ENCODE measurements at places on chromosomes 4 and X. TPM values are rescaled to one million over a fixed set of nuclear protein-coding genes. Genes with fewer than 3 reads are reported as not detected.

Gene IRAK1
- 113 TPM for total RNA-seq

Gene CEP44
- total RNA-seq, result 14.3 TPM

DNA sequence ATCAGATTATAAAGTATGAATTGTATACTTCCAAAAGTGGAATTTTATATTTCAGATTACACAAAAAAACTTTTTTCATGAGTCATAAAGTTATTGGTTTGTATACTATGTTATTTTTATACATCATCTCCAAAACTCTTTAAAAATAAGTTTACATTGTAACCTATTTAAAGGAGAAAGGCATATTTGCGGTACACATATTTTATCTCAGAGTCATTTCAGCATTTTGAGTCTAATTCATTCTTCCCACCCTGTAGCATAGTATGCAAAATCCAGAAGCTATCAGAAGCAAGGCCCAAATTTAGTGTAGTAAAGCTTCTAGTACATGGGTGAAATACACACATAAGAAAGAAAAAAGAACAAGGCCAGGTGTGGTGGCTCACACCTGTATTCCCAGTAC lies 80.3 kb downstream of the AWAT2 start:
- no peak for DNase-seq
- H3K36me3 ChIP-seq, result no peaks in the 10 kb centered on the region
- no peaks in the 10 kb centered on the region for H3K4me1 ChIP-seq
- H3K27me3 ChIP-seq, result no peaks in the 10 kb centered on the region
- H3K27ac ChIP-seq, result no peak overlapping the region

- H3K27me3 ChIP-seq, result no peaks in the 10 kb centered on the region
- no peak overlapping the region for H3K27ac ChIP-seq
- H3K4me1 ChIP-seq, result no peaks in the 10 kb centered on the region
- DNase-seq, result no peak
- no peak overlapping the region for H3K4me3 ChIP-seq
These were observed 125.0 kb upstream of the MBNL3 start for GRCh38 chrX:132613801-132614200.

- no peaks in the 10 kb centered on the region for H3K36me3 ChIP-seq
- no peaks in the 10 kb centered on the region for H3K4me1 ChIP-seq
- DNase-seq, result peak; percentile 4
- H3K27me3 ChIP-seq, result no peaks in the 10 kb centered on the region
- H3K4me3 ChIP-seq, result no peak overlapping the region
These were observed 146.3 kb upstream of the ATP6AP2 start for GRCh38 chrX:40434443-40434842.

DNA sequence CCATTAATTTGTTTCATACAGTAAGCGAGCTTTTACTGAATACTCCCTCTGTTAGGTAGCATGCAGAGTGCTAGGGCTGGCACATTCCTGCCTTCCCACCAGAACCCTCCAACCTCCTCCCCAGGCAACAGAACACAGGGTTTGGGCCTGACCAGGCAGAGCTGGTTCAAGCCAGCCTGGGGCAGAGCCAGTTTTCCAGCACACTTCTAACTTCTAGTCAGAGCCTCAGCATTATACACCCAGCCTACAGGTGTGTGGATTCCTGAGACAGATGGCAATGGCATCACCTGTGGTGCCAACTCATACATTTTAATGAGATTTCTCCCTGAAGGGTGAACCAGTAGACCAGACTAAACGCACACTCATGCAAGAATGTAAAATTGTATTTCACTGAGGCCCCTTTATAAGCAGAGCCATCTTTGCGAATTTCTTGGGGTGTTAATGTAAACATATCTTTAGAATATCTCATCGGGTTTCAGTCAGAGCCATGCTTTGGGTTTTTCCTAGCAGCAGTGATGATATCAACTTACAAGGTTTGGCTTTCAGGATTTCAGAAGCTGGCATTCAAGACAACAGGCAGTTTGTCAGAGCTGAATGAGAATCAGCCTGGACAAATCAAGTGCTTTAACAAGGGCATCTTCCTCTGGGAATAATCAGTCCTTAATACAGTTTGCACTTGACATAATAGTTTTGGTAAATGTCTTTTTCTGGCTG lies 92.0 kb downstream of the GATB start:
- H3K4me3 ChIP-seq, result no peak overlapping the region
- H3K36me3 ChIP-seq, result no peaks in the 10 kb centered on the region
- H3K4me1 ChIP-seq, result no peaks in the 10 kb centered on the region
- no peak for DNase-seq
- H3K27ac ChIP-seq, result no peak overlapping the region

GRCh38 chrX:95666056-95666455 lies 1018.6 kb upstream of the DIAPH2 start:
- no peak overlapping the region for H3K27ac ChIP-seq
- no peaks in the 10 kb centered on the region for H3K36me3 ChIP-seq
- H3K27me3 ChIP-seq, result no peaks in the 10 kb centered on the region
- H3K4me1 ChIP-seq, result no peaks in the 10 kb centered on the region

GRCh38 chrX:41066969-41067368 lies 18.3 kb upstream of the USP9X start:
- no peak overlapping the region for H3K27ac ChIP-seq
- H3K4me1 ChIP-seq, result no peaks in the 10 kb centered on the region
- no peaks in the 10 kb centered on the region for H3K27me3 ChIP-seq
- no peak overlapping the region for H3K4me3 ChIP-seq
- DNase-seq, result no peak
- no peaks in the 10 kb centered on the region for H3K36me3 ChIP-seq

DNA sequence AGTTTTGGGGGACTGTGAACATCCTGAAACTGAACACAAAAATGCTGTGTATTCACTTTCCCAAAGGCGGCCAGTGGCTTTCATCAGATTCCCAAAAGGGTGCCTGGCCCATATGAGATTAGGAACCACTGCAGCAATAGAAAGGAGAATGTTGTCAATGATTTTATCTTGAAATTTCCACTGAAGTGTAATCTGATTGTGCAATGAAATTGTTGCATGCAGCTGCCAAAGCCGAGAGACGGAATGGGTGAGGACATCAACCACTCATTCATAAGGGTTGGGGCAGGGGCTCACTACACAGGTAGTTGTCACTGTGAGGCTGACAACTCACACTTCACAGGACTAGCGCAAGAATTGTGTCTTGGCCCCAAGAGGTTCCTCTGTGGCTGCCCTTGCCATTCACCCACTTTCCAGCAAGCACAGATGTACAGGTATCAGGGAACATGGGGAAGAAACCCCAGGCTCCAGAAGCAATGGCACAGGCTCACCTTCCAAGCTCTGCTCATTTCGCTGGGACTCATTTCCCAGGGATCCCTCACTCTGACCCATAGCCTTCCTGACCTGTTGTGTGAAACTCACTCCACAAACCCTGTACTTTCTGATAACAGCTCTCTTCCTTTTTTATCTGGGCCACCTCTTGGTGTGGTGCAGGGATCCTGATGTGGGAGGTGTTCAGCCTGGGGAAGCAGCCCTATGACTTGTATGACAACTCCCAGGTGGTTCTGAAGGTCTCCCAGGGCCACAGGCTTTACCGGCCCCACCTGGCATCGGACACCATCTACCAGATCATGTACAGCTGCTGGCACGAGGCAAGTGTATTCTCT lies 48.8 kb downstream of the BMX start:
- H3K36me3 ChIP-seq, result no peaks in the 10 kb centered on the region
- H3K27ac ChIP-seq, result no peak overlapping the region
- no peaks in the 10 kb centered on the region for H3K4me1 ChIP-seq
- H3K4me3 ChIP-seq, result no peak overlapping the region
- DNase-seq, result no peak
- no peaks in the 10 kb centered on the region for H3K27me3 ChIP-seq

- no peaks in the 10 kb centered on the region for H3K36me3 ChIP-seq
- H3K27ac ChIP-seq, result no peak overlapping the region
- no peaks in the 10 kb centered on the region for H3K27me3 ChIP-seq
- H3K4me3 ChIP-seq, result no peak overlapping the region
- DNase-seq, result no peak
- H3K4me1 ChIP-seq, result no peaks in the 10 kb centered on the region
These were observed 1.7 kb upstream of the ERVMER34-1 start for GRCh38 chr4:52752936-52753335.

Gene IL21
- not detected for total RNA-seq

GRCh38 chr4:48755281-48755680 lies 24.8 kb downstream of the FRYL start:
- no peak overlapping the region for H3K4me3 ChIP-seq
- H3K4me1 ChIP-seq, result peaks cover 5% of the 10 kb centered on the region
- DNase-seq, result no peak

GRCh38 chr4:118969359-118969758 lies 80.7 kb downstream of the SYNPO2 start:
- no peaks in the 10 kb centered on the region for H3K4me1 ChIP-seq
- H3K36me3 ChIP-seq, result no peaks in the 10 kb centered on the region
- peak overlapping the region; percentile 72 for H3K27ac ChIP-seq
- no peaks in the 10 kb centered on the region for H3K27me3 ChIP-seq
- H3K4me3 ChIP-seq, result no peak overlapping the region

GRCh38 chrX:111041018-111041462 lies 55.0 kb upstream of the PAK3 start:
- H3K27ac ChIP-seq, result no peak overlapping the region
- H3K36me3 ChIP-seq, result no peaks in the 10 kb centered on the region
- H3K4me1 ChIP-seq, result no peaks in the 10 kb centered on the region
- no peak for DNase-seq
- no peaks in the 10 kb centered on the region for H3K27me3 ChIP-seq
- no peak overlapping the region for H3K4me3 ChIP-seq

Gene MOB1B
- total RNA-seq, result 13.6 TPM

GRCh38 chr4:38819569-38819968 lies 15.0 kb upstream of the TLR1 start:
- no peak overlapping the region for H3K27ac ChIP-seq
- no peak for DNase-seq
- H3K36me3 ChIP-seq, result no peaks in the 10 kb centered on the region
- H3K4me3 ChIP-seq, result no peak overlapping the region

DNA sequence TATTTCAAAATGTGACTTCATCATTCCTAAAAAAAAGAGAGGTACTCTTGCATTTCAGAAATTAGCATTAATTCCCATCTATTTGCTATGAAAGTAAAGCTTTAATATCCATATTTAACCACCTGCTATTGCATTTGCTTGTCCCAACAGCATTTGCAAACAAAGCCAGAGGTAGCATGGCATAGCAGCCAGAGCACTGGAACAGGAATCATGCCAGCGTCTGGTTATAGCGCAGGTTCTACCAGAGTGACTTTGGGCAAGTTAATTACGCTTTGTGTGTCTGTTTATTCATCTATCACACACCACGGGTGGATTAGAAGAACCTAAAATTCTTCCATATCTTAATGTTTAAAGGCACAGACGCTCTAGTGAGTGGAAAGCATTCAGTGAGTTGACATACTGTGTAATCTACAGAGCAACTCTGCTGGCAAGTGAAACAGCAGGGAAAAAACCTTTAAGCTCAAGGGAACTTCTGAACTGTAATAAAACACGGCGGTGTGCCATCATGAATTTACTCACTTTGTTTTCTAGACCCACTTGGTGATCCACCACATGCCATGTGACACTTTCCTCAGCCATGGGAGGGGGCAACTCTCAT lies 76.6 kb upstream of the QRFPR start:
- no peaks in the 10 kb centered on the region for H3K27me3 ChIP-seq
- no peak overlapping the region for H3K4me3 ChIP-seq
- DNase-seq, result no peak
- no peak overlapping the region for H3K27ac ChIP-seq
- no peaks in the 10 kb centered on the region for H3K36me3 ChIP-seq

Gene ZRSR2
- 6.2 TPM for total RNA-seq

- DNase-seq, result no peak
- no peaks in the 10 kb centered on the region for H3K36me3 ChIP-seq
- no peaks in the 10 kb centered on the region for H3K4me1 ChIP-seq
- H3K4me3 ChIP-seq, result no peak overlapping the region
- H3K27me3 ChIP-seq, result no peaks in the 10 kb centered on the region
These were observed 71.6 kb upstream of the MAB21L2 start for GRCh38 chr4:150510176-150510865.

DNA sequence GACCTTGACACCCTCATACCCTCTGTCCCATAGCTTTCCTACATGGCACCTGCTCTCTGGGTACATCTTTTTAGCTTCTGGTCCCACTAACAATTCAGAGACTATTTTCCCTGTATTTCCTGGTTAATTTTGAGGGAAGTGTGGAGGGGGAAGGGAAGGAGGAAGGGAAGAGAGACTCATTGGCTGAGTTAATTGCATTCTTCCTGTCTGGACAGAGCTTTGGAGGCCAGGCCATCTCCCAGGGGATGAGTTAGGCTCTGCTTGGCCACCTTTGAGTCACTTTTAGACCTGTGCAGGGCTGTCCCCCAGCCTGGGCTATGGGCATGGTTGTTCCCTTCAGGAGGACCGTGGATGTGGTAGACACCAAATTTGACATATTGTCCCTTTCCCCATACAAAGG lies 167.9 kb upstream of the PGRMC2 start:
- no peak for DNase-seq
- no peak overlapping the region for H3K4me3 ChIP-seq
- no peaks in the 10 kb centered on the region for H3K27me3 ChIP-seq
- no peaks in the 10 kb centered on the region for H3K4me1 ChIP-seq
- H3K27ac ChIP-seq, result no peak overlapping the region

DNA sequence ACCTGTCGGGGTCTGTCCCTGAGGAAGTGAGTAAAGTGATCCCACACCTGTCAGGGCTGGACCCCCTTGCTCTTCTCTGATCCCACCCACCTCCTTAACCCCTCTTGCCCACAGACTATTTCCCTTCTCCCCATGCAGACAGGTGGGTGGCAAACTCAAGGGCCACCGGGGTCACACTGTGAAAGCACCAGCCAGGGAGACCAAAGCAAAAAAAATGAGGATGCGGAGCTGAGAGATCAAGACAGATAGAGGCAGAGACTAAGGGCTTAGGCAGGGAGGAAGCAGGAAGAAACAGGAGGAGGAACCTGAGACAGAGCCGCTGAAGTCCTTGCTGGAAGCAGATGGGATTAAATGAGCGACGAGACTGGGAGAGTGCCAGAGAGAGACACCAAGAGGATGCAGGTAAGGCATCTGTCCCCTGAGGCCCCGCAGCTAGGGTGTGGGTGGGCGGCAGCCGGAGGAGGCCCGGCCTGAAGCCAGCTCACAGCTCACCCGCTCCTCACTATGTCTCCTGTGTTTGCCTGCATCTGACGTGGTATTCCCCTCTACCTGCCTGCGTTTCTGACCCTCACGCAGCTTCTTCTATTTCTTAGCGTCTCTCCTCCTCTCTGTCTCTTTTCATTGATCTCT lies 7.2 kb downstream of the TIMM17B start:
- no peaks in the 10 kb centered on the region for H3K4me1 ChIP-seq
- H3K4me3 ChIP-seq, result peak overlapping the region; percentile 51
- H3K36me3 ChIP-seq, result no peaks in the 10 kb centered on the region
- H3K27ac ChIP-seq, result peak overlapping the region; percentile 81

DNA sequence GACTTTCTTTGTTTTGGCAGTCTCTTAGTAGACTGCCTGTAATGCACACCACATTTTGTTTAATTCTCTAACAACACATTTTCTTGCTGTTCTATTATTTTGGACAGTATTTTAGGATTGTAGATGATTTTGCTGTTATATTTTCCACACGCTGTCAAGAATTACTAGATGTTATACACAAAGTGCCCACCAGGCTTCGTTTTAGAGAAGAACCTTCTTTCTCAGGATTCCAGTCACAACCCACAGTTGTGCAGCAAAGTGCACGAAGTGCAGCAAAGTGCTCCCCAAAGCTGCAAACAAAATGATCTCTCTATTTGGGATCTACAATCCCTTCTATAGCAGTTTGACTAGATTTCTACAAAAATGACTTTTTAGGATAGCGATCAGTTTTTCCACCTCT lies 2.4 kb downstream of the ZNF141 start:
- H3K4me3 ChIP-seq, result no peak overlapping the region
- no peaks in the 10 kb centered on the region for H3K27me3 ChIP-seq
- no peaks in the 10 kb centered on the region for H3K4me1 ChIP-seq
- DNase-seq, result no peak
- no peaks in the 10 kb centered on the region for H3K36me3 ChIP-seq
- no peak overlapping the region for H3K27ac ChIP-seq

- no peaks in the 10 kb centered on the region for H3K36me3 ChIP-seq
- H3K27ac ChIP-seq, result no peak overlapping the region
- no peak overlapping the region for H3K4me3 ChIP-seq
- no peaks in the 10 kb centered on the region for H3K27me3 ChIP-seq
- no peaks in the 10 kb centered on the region for H3K4me1 ChIP-seq
These were observed 12.6 kb downstream of the P2RY10 start for GRCh38 chrX:78957768-78958130.

All from prostate gland (tissue), 2 donors.